Naive thymus-derived CD8-positive, alpha-beta T cell (primary cell): ENCODE measurements at places on chromosomes 6 and 20.

- no peak for DNase-seq
These were observed 5.0 kb downstream of the CEBPB start for GRCh38 chr20:50195524-50196120.

DNA sequence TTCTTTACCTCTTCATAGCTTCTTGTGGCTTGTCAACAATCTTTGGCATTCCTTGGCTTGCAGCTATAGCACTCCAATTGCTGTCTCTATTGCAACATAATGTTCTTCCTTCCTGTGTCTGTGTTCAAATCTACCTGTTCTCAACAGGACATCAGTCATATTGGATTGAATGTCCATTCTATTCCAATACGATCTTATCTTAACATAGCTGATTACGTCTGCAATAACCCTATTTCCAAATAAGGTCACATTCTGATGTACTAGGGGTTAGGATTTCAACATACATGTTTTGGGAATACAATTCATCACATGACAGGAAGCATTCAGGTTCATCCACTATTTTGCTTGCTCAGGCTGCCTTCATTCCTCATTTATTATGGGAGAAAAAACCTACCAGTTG, 684.4 kb upstream of the CITED2 start:
- no peak for DNase-seq

- DNase-seq = no peak
These were observed 286.1 kb upstream of the POU3F2 start for GRCh38 chr6:98548301-98548700.

- DNase-seq = no peak
These were observed 113.6 kb downstream of the CD24 start for GRCh38 chr6:106860940-106861339.
